ENCODE measurements at places on chromosomes 13 and 19. TPM values are rescaled to one million over a fixed set of nuclear protein-coding genes. Genes with fewer than 3 reads are reported as not detected.

PDE4A gene
- 1.1 TPM for total RNA-seq

PSG2 gene
- total RNA-seq = not detected

MCEMP1 gene
- not detected for total RNA-seq

EID2B gene
- total RNA-seq = 3.4 TPM

PRR22 gene
- total RNA-seq = 0.13 TPM

HSH2D gene
- not detected for total RNA-seq

DCUN1D2 gene
- 15.3 TPM for total RNA-seq

Measured in bladder microvascular endothelial cell (primary cell).